ENCODE measurements at places on chromosomes 3 and 15. TPM values are rescaled to one million over a fixed set of nuclear protein-coding genes. Genes with fewer than 3 reads are reported as not detected.

- DNase-seq: no peak
Measured at GRCh38 chr3:53709256-53709655, 137.0 kb downstream of the CHDH start.

- DNase-seq: no peak
Measured at GRCh38 chr3:70000563-70001081, 1.1 kb downstream of the SAMMSON start.

DNA sequence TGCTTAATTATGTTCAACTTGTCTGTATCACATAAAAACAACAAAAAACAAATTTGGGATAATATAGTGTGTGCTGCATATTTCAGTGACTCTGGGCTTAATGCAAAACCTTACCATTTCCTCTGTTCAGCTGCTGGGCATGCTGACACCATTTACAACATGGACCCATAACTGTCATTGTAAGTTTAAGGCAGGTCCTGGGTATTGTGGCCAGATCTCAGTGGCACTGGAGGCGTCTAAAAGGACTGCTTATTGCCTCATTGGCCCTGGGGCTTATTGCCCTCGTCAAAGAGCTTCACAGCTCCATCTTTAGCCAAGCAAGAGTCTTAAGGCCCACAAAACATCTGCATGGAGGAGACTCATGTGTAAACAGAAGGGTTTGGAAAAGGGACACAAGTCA lies 390.2 kb downstream of the NR2F2 start:
- no peak for DNase-seq

- DNase-seq: no peak
Measured at GRCh38 chr3:132625613-132626012, 28.5 kb downstream of the ACKR4 start.

Gene FOXB1
- not detected for total RNA-seq

- peak; percentile 79 for DNase-seq
Measured at GRCh38 chr15:40859206-40859851, 14.7 kb downstream of the RHOV start.

Data from breast epithelium (tissue), 4 donors.